ENCODE measurements at places on chromosomes 2 and 18.

- no peak for DNase-seq
These were observed 98.1 kb upstream of the ACAA2 start for GRCh38 chr18:49911427-49911826.

DNA sequence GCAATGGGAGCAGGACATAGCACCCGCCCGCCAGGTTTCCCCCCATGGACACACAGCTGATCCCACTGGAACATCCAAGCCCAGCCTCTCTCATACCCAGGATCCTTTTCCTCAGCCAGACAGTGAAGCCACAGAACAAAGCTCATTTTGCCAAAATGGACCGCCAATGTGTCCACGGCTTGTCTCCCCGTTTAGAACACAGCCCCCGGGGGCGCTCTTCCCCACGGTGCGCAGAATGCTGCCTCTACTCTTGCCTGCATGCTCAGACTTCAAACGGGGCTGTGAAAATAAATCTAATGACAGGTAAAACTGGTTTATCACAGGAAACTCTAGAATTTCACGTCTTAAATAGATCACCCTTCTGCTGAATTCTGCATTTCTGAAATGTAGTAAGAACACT is 548.5 kb upstream of the ID2 start:
- DNase-seq = no peak

- DNase-seq = no peak
These were observed 103.8 kb upstream of the CDC42EP3 start for GRCh38 chr2:37774976-37775907.

DNA sequence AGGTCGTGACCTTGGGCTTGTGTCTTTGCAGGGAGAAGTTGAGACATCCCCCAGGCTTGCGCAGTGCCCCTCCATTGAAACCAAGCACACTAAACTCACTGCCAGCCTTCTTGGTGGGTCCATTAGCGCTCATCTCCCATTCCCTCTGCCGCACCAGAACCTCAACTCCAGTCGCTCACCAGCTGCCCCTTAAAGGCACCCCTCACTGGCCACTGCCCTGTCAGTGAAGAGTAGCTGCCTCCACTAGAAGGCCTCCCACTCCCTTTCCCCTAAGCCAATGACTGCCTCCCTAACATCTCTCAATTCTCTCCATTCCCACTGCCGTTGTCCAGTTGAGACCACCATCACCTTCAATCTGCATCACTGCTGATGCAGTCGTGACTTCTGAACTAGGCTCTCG is 114.8 kb upstream of the EPC2 start:
- DNase-seq = no peak

GRCh38 chr2:13433954-13434353 is 717.2 kb downstream of the TRIB2 start:
- DNase-seq = no peak

- no peak for DNase-seq
These were observed 8.4 kb downstream of the HOXD3 start for GRCh38 chr2:176165370-176166050.

- DNase-seq = no peak
These were observed 44.0 kb downstream of the COLEC12 start for GRCh38 chr18:456361-457139.

DNA sequence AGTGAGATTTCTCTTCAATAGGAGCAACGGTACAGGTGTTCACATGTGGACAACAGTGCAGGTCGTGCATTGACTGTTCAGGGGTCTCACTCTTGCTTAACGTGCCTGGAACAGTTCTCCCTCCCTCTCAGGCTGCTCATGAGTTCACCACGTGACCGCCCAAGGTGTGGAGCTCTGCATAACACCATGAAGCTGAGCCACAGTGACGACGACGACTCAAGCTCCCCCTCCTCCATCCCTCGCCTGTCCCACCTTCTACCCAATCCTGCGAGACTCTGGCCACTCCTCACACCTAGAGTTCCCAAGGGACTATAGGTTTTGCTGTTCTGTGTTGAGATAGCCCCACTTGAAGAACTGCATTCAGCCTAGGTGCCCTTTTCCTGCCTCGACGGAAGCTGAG is 42.8 kb downstream of the STK25 start:
- DNase-seq = no peak

- no peak for DNase-seq
These were observed 659.8 kb downstream of the BCL11A start for GRCh38 chr2:59893612-59894011.
